ENCODE measurements at places on chromosomes 2 and 18.
A peak's percentile ranks its signal among the peaks of the same experiment; 100 is the strongest.

DNA sequence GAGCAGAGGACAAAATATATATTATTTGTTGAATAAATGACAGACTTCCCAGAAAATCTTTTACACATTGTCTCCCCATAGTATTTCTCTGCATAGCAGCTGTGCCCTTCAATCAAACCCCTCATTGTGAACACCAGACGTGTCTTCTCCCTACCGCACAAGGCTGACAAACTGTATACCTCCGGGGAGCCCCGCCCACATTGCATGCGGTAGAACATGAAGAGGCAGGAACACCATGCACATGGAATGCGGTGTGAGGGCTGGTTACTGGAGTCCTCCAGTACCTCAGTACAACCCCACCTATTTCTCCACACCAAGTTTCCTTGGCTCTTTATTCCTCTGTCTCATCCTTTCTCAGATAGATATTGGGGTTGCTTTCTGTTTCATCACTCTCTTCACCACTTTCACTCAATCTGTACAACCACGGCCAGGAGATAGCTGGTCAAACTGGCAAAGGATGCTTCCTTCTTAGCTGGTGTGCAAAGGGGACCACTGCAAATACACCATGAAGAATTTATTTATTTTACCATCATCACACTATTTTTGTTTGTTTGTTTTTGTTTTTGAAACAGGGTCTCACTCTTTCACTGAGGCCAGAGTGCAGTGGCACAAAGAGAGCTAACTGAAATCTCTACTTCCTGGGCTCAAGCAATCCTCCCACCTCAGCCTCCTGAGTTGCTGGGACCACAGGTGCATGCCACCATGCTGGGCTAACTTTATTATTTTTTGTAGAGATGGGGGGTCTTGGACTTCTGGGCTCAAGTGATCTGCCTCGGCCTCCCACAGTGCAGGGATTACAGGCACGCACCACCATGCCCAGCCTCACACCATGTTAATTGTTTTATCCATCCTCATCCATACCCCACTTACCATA, 2.3 kb upstream of the NBAS start:
- no peak for DNase-seq

DNA sequence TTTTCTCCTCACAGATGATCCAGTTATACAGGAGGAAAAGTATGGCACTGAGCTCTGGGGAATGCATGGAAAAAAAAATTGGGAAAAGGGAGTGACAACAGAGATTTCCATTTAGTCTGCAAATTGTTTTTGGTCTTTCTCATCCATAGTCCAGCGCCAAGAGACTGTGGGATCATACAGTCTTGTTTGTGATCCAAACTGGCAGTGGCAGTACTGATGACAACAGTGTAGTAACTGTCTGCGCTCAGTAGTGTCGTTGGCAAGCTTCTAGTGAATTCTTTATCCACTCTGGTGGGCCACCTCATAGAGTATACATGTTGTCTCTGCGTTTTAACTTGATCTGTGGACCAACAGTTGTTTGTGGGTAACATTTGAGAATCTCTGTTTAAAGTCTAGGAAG, 37.9 kb downstream of the GALNT1 start:
- DNase-seq: no peak

- DNase-seq: no peak
Measured at GRCh38 chr2:62363166-62363565, 142.8 kb downstream of the TMEM17 start.

GRCh38 chr2:172456002-172456401, 28.6 kb downstream of the ITGA6 start:
- DNase-seq: no peak

- no peak for DNase-seq
Measured at GRCh38 chr2:187263675-187264560, 184.1 kb downstream of the CALCRL start.

- DNase-seq: no peak
Measured at GRCh38 chr18:51195086-51195450, 2.4 kb downstream of the MEX3C start.

DNA sequence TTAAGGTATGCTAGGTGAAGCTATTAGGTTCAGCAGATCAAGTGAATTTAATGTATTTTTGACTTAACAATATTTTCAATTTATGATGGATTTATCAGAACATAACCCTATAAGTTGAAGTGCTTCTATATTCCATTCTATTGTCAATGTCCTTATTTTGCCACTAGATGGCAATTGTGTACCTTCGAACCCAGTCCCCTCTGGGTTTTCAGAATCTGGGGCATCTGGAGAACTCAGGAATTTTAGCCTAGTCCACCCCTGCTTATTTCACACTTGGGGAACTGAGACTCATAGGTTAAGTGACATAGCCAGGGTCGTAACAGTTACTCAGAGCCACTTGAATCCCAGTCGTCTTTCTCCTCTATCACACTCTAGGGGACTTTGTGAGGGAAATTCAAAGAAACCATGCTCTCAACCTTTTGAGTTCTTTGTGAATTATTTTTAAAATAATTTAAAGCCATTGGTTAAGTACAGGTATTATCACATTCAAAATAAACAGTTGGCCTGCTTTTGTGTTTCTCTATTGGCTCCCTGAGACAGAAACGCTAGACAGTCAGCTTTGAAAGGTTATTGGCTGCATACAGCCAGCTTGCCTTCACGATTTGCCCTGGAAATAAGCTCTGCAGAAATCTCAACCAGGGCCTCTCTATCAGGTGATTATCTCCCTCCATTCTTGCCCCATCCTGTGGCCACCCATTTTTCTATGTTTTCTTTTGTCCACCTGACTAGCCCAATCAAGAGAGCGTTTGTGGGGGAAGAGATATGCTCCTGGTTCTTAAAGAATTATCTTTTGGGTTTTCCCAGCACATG, 145.0 kb downstream of the TTC27 start:
- peak; percentile 32 for DNase-seq

- no peak for DNase-seq
Measured at GRCh38 chr2:143754742-143755141, 625.5 kb downstream of the ARHGAP15 start.

GRCh38 chr18:49226243-49227000, 234.0 kb downstream of the DYM start:
- DNase-seq: no peak

DNA sequence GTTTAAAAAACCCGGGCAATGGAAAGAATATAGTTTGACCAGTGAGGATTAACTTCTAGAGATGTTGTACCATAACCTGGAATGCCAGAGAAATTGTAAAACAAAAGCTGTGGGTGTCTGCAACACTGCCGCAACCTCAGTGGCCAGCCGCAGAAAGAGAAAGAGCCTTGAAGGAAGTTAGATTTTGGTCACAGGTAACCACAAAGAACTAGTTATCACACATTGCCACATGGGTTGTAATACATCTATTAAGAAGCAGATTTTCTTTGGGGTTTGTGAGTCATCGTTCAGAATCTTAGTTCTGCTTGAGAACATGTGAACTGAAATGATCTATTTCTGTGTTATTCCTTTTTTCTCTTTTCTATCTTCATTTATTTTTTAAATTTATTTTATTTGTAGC, 222.9 kb upstream of the AGAP1 start:
- no peak for DNase-seq

GRCh38 chr2:133957724-133958480, 296.0 kb upstream of the MGAT5 start:
- DNase-seq: no peak

Data from NCI-H1105 treated with DMSO at 0.1 percent for 48 hours (cell line).